ENCODE measurements at places on chromosomes 7 and 10.

- no peak for DNase-seq
Observed at GRCh38 chr7:129804890-129805719, 147.7 kb downstream of the UBE2H start.

DNA sequence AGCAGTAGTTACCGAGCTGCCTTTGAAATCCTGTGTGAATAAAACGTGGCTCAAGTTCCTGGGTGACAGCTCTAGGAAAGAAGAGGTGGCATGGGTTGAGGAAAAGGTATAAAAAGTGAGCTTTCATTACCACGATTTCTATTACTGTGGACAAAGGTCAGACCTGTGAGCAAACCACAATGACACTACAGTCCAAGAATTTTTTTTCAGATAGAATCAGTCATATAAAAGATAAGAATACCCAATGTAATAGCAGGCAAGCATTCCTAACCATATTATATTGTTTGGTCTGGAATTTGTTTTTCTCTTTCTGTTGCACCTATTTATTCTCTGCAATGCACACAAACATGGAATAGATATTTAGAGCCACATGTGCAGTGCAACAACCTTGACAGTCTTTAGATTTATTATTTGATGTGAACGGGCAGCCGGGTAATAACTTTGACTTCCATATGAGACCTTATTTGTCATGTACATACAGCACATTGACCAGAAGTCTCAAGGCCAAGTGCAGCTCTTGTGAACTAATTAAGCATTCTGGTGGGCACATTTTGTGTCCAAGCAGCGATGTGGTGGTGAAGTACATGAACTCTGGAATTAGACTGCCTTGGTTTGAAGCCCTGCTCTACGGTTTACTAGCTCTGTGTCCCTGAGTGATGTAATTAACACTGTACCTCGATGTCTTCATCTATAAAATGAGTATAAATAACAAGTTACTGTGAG, 156.8 kb downstream of the NRCAM start:
- no peak for DNase-seq

- DNase-seq = no peak
Observed at GRCh38 chr10:84195044-84195830, 900 bp downstream of the CDHR1 start.

- DNase-seq = no peak
Observed at GRCh38 chr10:930625-931325, 730 bp downstream of the LARP4B start.

GRCh38 chr7:2331707-2332106, 17.5 kb upstream of the SNX8 start:
- DNase-seq = no peak

DNA sequence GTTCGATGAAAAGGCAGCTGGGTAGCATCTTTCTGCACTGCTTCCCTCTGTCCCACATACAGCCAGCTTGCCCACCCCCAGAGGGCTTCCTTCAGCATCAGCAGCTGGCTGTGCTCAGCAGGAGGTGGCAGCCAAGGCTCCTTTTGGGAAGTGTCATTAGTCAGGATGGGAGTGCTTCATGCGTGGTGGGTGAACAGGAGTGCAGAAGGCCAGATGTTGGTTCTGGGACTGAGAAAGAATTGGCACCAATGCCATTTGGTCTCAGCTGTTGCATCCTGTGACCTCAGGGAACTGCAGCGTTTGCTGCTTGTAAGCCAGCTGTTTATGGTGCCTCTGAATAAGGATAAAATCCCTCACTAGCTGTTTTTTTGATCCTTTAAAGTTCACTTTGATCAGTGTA, 131.1 kb upstream of the SORCS3 start:
- DNase-seq = peak; percentile 2

GRCh38 chr10:35613597-35614226, 8.6 kb downstream of the GJD4 start:
- DNase-seq = no peak

GRCh38 chr10:104235801-104236200, 3.6 kb upstream of the CFAP43 start:
- DNase-seq = no peak

DNA sequence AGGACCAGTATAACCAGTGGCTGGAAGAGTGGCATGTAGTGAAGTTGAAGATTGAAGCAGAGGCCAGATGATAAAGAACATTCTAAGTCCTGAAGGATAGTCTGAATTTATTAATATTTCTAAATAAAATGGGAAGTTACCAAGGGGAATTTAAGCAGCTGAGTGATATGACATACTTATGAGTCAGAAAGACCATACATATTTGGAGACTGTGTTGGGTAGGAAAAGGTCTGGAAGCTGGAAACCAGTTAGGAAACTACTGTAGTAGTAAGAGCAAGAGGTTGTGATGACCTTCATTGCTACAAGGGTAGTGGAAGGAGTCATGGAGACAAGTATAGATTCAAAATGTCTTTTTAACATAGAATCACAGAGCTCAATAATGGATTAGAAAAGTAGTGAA, 752.3 kb downstream of the SUGCT start:
- no peak for DNase-seq

- DNase-seq = no peak
Observed at GRCh38 chr10:78980354-78980753, 88.4 kb upstream of the ZMIZ1 start.

DNA sequence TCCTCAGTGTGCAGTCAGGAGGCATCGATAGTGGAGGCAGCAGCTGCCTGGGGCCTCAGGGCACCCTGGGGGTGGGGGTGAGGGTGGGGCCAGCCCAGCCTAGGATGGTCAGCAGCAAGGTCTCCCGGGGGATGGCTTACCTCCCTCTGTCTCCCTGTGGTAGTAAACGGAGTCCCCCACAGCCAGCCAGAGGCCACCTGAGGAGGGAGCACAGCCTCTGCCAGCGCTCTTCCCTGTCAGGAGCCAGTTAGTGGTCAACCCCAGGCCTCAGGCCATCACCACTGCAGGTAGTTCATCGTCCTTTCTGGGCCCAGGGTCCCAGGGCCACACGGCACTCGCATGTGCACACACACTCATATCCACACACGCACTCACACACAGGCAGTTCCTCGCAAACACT, 22.1 kb downstream of the ACTR1A start:
- no peak for DNase-seq
